Upper lobe of right lung (tissue), 1 donor: ENCODE measurements at places on chromosomes 6 and 20. TPM values are rescaled to one million over a fixed set of nuclear protein-coding genes. Genes with fewer than 3 reads are reported as not detected.

LY6G6C gene
- not detected for total RNA-seq

ABHD16B gene
- total RNA-seq = not detected

GABBR1 gene
- 40.1 TPM for total RNA-seq

PPP1R3D gene
- 11.2 TPM for total RNA-seq

CYP24A1 gene
- 0.17 TPM for total RNA-seq
